ENCODE measurements at places on chromosomes 6 and 20.

GRCh38 chr6:17972074-17972952 is 15.1 kb downstream of the KIF13A start:
- DNase-seq: peak; percentile 36

- DNase-seq: no peak
These were observed 208.4 kb downstream of the MANEA start for GRCh38 chr6:95785785-95786184.

DNA sequence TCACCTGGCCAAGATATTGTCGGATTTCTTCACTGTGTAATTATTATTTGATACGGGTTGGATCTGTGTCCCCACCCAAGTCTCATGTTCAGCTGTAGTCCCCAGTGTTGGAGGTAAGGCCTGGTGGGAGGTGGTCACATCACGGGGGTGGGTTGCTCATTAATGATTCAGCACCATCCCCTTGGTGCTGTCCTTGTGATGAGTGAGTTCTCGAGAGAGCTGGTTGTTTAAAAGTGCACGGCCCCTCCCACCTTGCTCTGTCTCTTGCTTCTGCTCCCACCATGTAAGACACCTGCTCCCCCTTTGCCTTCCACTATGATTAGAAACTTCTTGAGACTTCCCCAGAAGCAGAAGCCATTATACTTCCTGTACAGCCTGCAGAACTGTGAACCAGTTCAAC is 173.9 kb upstream of the PMEPA1 start:
- no peak for DNase-seq

GRCh38 chr20:23200914-23201313 is 114.8 kb upstream of the CD93 start:
- no peak for DNase-seq

GRCh38 chr20:47678536-47678935 is 106.7 kb downstream of the SULF2 start:
- DNase-seq: no peak

DNA sequence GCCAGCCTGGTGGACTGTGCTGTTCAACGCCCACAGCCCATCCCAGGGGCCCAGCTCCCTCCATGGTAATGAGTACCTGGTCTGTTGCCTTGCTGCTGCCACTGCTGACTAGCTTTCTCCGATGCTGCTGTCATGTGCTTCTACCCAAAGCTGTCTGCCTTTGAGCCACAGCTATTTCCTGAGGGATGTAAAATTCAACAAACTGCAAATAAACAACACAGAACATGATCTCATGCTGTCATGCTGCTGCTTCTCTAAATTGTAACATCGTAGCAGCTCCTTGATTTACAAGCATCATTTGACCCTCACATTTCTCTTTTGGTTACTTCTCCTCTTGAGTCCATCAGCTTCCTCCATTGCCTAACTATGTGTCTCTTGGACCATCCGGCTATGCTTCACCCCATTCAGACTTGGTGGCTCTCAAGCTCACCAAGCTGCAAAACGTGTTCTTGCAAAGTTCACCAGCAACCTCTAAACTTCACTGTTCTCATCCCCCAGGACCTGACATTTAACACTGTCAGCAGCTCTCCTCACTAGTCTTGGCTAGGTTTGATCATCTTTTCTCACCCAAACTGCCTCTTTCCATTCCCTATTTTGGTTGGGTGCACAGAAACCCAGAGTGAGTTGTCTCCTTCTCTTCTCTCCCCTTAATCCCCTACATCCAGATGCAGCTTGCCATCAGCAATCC is 54.6 kb downstream of the FYN start:
- peak; percentile 32 for DNase-seq

DNA sequence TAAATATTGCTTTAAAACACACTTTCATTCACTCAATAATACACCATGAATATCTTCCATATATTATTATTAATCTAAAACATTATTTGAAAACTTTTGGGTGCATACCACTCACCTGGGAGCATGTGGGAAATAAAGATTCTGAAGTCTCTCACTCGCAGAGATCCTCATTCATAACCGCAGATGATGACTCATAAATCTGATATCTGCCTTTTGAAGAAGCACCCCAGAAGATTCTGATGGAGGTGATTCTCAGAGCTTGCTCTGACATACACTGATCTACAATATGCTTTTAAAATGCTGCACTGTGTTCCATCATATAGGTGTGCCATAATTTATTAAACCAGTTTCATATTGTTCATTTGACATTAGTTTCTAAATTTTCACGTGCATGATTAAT is 135.0 kb upstream of the SGK1 start:
- no peak for DNase-seq
